ENCODE measurements at places on chromosomes 6 and 20.

GRCh38 chr6:154404791-154405400, 48.3 kb upstream of the IPCEF1 start:
- DNase-seq: no peak

DNA sequence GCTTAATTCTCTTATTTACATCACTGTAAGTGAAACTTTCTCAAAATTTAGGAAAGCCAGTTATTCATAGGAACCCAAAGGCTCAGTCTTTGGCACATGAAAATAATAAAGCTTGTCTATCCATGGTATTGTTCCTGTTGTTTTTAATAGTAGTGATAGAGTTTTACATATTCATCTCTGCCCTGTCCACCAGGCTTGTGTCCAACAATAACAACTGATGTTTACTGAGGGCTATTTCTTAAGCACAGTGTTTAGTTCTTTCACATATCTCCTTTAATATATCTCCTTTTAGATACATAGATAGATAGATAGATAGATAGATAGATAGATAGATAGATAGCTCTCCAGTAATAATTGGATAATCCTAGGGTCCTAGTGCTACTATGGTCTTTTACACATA, 34.2 kb downstream of the FOXQ1 start:
- no peak for DNase-seq

- no peak for DNase-seq
These were observed 53.4 kb downstream of the OPRM1 start for GRCh38 chr6:154092326-154092962.

DNA sequence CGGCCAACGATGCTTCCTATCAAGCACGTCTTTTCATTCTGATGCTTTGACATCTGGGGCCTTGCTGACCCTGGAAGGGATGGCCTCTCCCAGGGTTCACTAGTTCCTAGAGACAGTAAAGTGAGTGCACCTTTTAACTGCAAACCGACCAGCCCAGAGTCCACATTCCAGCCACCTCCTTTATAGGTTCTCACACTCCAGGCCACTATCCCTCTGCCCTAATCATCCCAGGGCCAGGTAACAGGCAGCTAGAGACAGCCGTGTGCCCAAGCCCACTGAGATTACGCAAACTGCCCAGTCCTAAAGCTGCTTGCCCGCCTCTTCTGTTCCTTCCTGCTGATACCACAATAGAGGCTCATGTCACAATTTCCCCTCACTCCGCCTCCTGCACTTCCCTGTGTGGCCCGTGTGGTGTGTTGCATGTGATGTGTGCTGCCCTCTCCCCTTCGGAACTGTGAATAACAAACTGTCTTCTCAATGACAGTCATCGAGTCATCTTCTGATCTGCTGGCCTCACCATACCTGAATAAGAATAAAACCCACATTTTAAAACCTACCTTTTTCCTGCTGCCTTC, 123.7 kb upstream of the EXOC2 start:
- no peak for DNase-seq

GRCh38 chr20:48425817-48426612, 401.8 kb downstream of the PREX1 start:
- DNase-seq: no peak

GRCh38 chr6:24415753-24416152, 13.0 kb downstream of the MRS2 start:
- no peak for DNase-seq

GRCh38 chr6:121382467-121383121, 48.3 kb upstream of the TBC1D32 start:
- no peak for DNase-seq

DNA sequence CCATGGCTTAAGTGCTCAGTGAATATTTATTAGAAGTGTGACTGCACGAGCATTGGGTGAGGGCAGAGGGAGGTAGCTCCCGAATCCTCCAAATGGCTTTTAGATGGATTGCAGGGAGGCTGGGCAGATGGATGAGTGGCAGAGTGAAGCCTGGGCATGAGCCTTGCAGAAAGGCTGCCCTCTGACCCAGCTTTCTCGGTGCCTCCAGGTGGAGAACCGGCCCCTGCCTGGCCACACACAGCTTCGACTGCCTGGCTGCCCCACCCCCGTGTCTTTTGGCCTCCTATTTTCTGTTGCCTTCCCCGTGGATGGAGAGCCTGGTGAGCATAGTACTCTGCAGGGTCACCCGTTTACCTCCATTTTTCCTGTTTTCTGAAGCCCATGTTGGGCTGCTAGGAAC, 3.4 kb downstream of the VARS2 start:
- DNase-seq: no peak

GRCh38 chr6:159984268-159984786, 15.4 kb downstream of the IGF2R start:
- no peak for DNase-seq

GRCh38 chr20:53174454-53174853, 202.3 kb downstream of the TSHZ2 start:
- no peak for DNase-seq

DNA sequence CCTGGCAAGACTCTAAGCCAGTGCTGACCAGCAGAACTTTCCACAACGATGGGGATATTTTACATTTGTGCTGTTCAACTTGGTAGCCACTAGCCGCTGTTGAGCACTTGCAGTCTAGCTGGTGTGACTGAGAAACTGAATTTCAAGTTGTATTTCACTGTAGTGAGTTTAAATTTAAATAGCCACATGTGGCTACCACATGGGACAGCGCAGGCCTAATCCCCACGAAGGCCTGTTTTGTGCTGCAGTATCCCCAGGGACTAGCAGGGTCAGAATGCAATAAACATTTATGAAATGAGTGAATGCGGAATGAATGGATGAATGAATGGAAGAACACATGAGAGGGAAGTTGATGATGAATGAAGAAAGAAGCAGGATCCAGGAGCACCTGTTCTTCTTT, 115.8 kb downstream of the TRERF1 start:
- DNase-seq: no peak

- no peak for DNase-seq
These were observed 178.2 kb upstream of the THEMIS start for GRCh38 chr6:128079021-128079420.
